Activated T-cell treated with anti-CD3 and anti-CD28 coated beads for 48 hours (primary cell): ENCODE measurements at places on chromosomes 11 and 22.

- DNase-seq, result no peak
Measured at GRCh38 chr11:31814176-31814868, 3.2 kb upstream of the PAX6 start.

GRCh38 chr11:79437981-79438630 is 2.7 kb downstream of the TENM4 start:
- DNase-seq, result no peak

GRCh38 chr11:76391021-76391420 is 9.9 kb downstream of the GVQW3 start:
- DNase-seq, result no peak

- no peak for DNase-seq
Measured at GRCh38 chr11:105799263-105799662, 189.4 kb downstream of the GRIA4 start.

DNA sequence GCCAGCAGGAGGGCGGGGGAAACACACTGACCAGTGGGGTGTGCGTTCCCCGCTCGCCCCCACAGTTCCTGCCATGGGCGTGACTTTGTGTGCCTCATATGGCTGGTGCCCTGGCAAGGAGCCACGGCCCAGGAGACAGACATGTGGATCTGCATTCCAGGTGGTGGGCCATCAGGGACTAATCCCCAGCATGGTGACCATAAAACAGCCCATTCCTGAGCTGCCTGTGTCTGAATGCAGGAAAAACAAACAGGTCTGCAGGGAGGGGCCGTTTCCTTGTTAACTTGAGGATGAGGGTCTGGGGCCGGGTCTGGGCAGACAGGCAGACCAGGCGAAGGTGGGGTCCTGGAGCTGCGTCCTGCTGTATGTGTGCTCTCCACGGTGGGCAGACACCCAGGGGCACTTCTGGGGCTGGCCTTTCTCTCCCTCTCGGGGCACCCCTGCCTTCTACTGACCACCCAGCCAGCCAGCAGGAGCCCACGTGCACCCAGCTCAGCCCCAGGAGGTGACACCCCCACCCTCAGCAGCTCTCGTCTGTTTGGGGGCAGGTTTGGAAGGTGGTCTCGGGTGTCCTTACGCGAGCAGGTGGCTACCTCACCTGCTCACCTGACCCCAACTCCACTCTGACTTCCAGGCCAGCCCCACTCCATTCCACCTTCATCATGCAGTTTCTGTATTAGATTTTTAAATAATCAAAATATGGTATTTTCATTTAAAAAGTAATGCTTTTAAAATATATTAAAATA is 120.3 kb downstream of the KCNQ1OT1 start:
- DNase-seq, result no peak

DNA sequence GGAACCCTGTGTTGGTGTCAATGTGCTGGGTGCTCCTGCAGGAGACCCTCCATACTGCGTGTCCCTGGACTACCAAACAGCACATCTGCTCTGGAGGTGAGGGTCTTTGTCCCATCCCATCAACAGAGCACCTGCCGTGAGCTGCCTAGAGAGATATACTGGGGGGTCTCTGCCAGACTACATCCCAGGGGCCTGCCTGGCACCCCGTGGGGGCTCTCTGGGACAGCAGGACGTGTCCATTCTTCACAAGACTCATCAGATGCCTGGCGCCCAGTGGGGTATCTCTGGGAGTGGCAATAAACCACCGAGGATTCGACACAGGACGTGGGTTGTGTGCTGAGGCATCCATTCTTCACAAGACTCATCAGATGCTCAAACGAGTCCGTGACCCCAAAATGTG is 42.7 kb downstream of the SHANK2 start:
- DNase-seq, result no peak

GRCh38 chr22:31177420-31178162 is 17.6 kb downstream of the RNF185 start:
- no peak for DNase-seq

- DNase-seq, result no peak
Measured at GRCh38 chr11:127000291-127000968, at the start of gene KIRREL3. Gene KIRREL3, minus strand, starts transcription at chr11:127000770.

- DNase-seq, result no peak
Measured at GRCh38 chr11:94948070-94948617, 25.2 kb downstream of the CWC15 start.

GRCh38 chr11:20192151-20192550 is 31.9 kb upstream of the DBX1 start:
- DNase-seq, result no peak

DNA sequence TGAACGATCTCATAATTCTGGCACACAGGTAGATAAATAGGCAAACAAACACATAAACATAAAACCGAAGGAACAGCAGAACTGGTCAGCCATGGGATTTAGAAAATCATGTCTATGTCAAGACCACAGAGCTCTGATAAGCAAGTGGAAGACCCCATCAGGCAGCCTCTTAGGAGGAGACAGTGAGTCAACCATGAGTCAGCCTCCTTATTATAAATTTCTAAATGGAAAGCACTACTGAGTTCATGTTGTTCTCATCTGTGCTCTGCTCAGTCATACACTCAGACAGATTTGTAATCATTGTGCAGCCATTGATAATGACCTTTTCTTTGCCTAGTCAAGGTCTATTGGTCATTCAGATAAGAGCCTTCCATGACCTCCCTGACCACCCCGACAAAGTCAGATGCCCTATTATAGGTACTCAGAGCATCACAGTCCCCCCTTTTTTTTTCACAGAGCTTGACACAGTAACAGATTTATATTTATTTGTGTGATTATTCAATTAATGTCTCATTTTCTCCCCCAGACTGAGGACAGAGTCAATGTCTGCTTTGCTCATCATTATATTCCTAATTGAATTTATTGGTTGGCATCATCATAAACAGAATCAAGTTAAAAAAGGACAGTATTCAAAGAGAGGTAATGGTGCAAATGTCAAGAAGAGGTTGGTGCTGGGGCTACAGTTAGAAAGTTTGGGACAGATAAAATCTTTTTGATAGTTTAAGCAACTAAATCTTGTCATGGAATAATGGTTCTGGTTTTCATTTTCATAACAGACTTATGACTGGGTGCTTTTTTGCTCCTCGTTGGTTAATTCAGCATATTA is 579.7 kb upstream of the CCDC90B start:
- DNase-seq, result no peak

DNA sequence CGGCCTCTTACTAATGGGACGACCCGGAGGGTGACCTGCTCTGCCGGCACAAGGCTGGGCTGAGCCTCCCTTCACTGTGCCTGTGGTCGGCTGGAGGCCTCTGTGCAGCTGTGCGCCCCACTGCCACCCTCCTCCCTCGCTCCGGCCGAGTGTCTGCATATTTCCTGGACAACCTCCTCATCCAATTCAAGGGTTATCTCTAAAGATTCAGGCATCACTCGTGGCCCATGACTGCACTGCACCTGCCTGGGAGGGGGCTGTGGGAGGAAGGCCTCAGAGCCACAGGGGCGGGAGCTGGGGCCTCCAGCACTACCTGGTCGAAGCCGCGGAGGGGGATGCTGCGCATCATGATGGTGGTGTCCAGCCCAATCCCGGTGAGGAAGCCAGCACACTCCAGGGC is 43.1 kb upstream of the GNB1L start:
- DNase-seq, result no peak

DNA sequence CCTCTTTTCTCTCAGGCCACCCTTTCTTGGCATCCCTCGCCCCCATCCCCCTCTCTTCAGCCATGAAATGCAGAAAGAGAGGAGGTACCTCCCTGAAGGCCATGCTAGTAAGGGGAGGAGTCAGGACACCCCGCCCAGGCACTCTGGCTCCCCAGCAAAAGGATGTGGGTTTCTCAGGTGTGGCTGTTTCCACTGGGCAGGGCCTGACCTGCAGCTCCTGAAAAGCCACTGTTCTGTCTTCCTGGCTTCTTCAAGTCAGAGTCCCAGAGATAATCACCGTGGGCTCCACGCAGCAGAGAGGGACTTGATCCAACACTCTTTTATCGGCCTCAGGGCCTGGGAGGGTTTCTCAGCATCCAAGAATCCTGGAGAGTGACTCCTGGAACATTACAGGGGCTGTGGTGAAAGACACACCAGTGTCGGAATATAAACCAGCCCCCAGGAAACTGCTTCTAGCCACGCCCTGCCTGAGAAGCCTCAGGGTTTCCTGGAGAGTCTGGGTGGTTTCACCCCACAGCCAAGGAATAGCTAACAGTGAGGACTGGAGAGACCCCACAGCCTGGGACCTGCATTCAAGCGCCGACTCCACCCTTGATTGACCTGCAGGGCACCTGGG is 45.7 kb upstream of the TSPAN18 start:
- DNase-seq, result peak; percentile 13

DNA sequence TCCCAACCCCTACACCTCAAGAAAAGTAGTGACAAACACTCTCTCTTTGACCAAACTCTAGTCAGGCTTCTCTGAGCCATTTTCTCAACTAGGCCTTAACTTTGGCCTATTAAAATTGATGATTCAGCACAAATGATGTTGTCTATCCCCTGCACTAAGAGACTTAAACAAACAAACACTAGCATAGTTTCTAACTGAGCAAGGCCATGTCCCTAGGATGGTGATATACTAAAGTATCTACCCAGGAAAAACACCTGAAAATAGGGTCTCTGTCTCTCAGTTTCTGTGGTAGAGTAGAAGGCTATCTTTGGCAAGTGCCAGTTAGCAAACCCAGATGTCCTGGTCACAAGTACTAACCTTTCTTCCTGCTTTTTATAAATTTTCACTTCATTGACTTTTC is 219.7 kb upstream of the ANO3 start:
- no peak for DNase-seq

- no peak for DNase-seq
Measured at GRCh38 chr11:37483761-37484160, 885.7 kb upstream of the RAG2 start.

DNA sequence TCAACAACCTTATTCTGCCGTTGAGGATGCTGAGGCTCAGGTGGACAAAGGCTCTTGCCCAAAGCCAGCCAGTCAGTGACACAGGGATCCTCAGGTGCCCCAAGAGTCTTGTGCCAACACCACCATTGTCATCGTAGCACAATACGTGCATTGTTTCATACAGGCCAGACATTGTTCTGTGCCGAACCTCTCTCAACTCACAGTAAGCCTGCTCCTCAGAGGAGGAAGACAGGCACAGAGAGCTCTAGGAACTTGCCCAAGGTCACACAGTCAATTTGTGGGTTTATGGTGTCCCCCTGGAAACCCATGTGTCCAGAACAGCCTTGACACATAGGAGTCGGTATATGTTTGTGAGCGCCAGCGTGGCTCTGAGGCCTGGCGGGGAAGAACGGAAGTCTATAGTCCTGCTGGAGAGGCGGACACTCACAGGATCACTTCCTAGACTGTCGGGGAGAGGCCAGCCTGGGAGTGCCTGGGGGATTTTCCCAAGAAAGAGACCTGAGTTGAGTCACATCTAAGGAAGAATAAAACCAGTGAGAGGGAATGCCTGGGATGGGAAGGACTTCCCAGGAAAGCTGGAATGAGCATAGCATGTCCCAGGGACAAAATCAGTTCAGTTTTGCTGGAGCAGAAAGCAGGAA is 20.2 kb downstream of the LIF start:
- DNase-seq, result no peak

GRCh38 chr11:57237204-57237681 is at the start of gene APLNR:
Gene APLNR, minus strand, starts transcription at chr11:57237250. Its CDS starts 246 bp downstream, at chr11:57237004.
- no peak for DNase-seq
